Activated CD4-positive, CD25-positive, alpha-beta regulatory T cell treated with anti-CD3 and anti-CD28 coated beads, Interleukin-2, amount 50 U/mL, for 72 hours (primary cell): ENCODE measurements at places on chromosomes 2 and 18.

DNA sequence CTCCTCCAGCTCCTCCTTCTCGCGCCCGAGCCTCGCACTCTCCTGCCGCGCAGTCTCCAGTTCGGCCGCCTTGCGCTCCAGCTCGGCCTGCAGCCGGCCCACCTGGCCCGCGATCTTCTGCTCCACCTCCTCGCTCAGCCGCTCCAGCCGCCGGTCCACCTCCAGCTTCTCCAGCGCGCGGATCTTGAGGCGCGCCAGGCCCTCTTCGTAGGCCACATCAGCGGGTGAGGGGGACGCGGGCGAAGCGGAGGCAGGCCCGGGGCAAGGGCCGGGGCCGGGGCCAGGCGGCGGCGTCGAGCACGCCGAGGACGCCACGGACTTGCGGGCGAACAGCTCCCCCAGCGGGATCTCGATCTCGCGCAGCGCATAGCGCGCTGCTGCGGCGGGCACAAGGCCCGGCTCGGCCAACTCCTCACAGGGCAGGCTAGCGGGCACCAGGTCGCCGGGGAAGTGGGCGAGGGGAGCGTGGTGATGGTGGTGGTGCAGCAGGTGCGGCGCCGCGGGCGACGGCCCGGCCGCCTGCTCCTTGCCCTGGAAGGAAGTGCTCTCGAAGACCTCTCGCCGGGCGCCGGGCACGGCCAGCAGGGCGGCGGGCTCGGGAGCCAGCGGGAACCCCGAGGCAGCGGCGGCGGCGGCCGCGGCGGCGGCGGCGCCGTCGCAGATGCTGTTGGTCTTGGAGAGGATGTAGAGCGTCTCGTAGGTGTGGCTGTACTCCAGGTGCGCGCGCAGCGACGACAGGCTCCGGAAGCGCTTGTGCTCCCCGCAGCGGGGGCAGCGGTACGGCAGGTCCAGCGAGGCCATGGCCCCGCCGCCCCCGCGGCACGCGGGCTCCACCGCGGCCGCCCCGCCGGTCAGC lies 15.2 kb downstream of the FBXO41 start:
- DNase-seq: peak; percentile 73

DNA sequence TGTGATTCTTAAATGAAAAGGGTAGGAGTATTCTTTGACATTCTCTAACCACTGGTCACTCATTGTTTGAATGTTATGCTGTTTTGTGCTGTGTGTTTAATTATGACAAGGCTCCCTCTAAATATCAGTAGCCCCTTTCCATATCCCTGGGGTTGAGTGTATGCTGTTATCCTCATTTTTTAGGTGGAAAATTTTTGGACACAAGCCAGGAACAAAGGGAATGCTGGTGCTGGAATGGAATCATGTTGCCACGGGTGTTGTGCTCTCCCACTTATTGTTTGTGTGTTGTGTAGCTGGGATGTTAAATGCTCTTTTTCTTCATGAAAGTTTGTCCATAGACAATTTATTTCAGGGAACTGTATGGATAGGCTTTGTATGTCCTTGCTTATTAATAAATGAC lies 43.3 kb downstream of the ZNF532 start:
- DNase-seq: no peak

DNA sequence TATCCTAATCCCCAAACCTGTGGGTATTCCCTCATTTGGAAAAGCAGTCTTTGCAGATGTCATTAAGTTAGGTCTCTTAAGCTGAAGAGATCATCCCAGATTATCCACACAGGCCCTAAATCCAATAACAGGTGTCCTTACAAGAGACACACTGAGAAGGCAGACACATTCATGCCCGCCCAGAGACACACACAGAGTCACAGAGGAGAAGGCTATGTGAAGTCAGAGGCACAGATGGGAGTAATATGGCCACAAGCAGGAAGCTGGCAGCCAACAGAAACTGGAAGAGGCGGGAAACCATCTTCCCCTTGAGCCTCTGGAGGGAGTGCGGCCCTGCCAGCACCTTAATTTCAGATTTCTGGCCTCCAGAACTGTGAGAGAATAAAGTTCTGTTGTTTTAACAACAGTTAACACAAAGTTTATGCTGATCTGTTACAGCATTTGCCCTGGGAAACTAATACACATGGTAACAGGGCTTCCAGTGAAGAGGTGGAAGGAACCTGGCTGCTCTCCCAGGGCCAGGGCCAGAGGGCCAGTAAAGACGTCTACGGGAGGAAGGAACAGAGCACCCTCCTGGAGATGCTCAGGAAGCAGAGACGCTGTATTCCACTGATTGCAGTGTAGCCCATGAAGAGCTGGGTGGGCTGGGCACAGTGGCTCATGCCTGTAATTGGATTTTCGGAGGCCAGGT lies 217.5 kb downstream of the GLI2 start:
- DNase-seq: no peak

DNA sequence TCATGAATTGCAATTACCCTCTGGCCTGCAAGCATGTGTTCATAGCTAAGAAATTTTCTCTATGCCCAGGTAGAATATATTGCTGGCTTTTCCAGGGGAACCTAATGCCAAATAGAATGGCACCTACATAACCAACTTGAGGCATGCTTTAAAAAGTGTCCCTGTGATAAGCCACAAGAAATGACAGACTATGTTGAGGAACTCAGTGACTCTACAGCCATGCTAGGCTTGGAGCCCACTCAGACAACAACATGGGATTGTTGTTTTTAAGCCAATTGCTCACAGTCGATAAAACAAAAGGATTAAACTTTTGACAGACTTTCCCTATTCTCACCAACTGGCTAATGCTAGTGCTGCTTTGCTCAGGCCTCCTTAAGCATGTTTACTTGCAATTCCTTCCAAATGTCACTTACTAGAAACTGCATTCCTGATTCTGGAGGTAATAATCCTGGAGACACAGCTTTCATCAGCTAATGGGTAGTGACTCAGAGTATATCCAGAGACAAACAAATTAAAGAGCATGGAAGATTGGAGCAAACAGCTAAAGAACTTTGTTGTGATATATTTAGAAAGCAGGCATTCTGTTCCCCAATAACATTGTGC lies 249.0 kb downstream of the SLC8A1 start:
- DNase-seq: no peak

DNA sequence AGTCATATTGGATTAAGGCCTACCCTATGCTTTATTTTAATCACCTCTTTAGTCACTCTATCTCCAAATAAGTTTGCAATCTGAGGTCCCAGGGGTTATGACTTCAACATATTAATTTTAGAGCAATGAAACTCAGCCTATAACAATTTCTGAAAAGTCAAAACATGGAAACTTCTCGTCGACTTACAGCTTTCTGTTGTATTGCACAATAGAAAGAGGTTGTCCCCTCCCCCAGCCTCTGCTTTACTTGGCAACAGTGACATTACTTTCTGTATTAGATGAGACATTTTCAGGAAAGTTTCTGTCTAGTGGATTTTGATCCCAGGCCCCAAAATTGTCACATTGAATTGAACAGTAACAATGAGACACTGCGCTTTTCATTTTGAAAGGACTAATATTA lies 326.4 kb downstream of the THSD7B start:
- no peak for DNase-seq

- DNase-seq: no peak
Observed at GRCh38 chr2:127590386-127591190, 55.1 kb downstream of the MYO7B start.

- DNase-seq: no peak
Observed at GRCh38 chr2:238868067-238868524, 20.2 kb downstream of the TWIST2 start.

GRCh38 chr18:30358555-30358954 lies 684.0 kb downstream of the DSC3 start:
- no peak for DNase-seq
